ENCODE measurements at places on chromosomes 4 and X.
A peak's percentile ranks its signal among the peaks of the same experiment; 100 is the strongest.

DNA sequence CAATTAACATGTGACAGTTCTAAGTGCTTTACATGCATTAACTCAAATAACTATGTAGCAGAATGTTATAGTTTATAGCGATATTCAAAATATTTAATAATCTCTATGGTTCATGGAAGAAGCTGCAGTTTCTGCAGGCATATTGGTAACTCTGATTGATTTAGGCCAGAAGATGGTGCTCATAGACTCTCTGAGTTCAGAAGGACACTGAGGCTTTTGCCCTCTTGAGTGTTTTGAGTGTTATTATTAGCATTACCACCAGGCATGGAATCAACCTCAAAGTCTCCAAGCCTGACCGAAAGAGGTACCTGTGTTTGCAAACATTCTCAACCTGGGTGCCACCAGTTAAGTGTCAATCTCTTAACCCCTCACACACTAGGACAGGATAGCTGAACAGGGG, 792.3 kb upstream of the PCDH7 start:
- no peak for DNase-seq

DNA sequence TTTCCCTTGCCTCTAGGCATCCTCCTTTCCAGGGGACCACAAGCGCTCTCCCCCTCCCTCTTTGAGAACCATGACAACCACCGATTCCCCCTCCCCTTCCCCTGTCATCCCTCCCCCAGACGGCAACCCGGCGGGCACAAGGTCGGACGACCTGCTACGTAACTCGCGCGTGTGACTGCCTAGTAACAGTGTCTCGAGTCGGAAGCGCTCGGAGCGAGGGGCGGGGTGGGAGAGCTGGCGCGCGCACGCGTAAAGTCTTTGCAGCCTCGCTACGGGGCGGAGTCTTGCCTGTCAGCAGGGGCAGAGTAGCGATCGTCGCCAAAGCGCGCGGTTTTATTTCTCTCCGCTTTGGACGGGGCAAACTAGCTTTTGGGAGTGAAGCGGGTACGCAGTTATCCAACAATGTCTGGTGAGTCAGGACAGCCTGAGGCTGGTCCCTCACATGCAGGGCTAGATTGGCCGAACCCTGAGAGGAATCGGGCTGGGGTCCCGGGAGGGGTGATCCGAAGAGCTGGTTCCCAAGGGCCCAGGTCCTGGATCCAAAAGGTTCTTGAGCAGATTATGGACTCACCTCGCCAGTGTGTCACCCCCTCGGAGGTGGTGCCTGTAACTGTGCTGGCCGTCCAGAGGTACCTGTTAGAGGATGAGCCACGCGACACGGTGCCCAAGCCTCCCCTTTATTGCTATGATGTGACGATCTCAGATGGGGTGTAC, at the start of gene RADX:
Gene RADX (plus strand): TSS at position 300 of the 714 bp plus-strand sequence. CDS start 103 bp downstream, at position 403.
- DNase-seq = peak; percentile 96

DNA sequence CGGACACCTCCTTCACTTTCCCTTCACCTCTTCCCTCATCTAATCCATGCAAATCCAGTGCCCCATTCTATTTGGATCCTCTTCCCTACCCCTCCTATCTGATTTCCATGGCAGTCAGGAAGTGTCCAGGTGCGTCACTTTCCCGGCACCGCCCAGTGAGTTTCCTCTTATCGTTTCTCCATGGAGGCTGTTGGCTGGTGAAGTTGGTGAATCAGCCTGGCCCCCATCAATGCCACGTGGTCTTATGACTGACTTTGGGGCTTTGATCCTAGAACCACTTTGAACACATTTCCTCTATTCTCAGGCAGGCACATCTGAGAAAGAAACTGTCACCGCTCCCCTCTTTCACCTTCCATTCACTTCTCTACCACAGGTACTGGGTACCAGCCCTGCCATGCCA, 137.8 kb downstream of the CEP135 start:
- no peak for DNase-seq

DNA sequence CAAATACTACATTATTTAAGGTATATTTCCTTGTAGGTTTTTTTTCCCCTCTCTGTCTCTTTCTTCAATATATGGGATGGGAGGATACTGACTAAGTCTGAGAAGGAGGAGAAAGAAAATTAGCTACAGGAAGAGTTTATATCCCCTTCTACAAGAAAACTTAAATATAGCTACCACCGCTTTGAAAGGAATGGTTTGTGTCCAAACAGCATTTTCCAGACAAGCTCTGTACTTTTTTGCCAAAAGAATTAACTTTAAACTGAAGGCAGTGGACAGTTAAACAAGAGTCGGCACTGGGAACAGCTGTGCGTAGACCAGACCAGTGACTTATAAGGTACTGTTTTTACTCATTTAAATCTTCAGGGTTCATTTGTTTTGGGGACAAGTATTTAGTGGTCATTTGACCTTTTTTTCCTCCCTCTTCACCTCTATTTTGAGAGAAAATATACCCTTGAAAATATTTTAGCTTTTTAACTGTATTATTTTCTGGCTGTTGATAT, 303.7 kb downstream of the ARHGAP24 start:
- no peak for DNase-seq

GRCh38 chr4:106775636-106776035, 260.5 kb downstream of the DKK2 start:
- no peak for DNase-seq

DNA sequence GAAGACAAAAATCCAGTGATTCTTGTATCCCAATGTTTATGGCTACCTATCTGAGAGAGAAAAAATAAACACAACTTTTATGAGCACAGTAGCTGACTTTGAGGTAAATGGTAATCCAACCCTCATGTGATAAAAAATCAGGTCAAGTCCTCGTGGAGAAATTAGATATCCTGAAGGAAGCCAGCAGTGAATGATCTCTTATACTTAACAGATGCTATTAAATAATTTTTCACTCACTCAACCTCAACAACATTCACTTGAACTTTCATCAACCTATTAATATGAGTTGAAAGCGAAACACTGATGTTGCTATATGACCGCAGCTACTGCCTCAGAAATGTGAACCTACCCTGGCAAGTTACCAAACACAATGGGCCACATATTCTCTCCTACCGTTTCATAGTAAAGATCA, 105.4 kb downstream of the GPC3 start:
- no peak for DNase-seq

GRCh38 chr4:46958742-46959488, 34.5 kb downstream of the GABRA4 start:
- no peak for DNase-seq

GRCh38 chr4:64272432-64272831, 136.8 kb downstream of the TECRL start:
- no peak for DNase-seq

DNA sequence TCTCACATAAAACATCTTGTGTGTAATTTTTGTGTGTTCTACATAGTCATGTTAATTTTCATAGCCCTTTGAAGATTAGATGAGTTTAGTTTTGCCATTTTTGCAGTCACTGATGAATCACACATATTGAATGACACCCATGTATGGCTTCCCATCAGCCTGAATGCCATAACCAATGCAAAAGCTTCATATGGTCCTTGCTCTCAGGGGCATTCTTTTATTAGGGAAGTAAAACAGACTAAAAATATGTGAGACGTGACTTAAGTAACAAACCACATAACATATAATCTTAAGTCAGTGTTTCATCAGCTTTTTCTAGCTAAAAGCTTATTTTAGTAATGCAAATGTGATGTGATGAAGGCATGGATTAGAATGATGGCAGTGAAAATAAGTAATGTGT, 8.2 kb downstream of the SLC25A4 start:
- DNase-seq = no peak

GRCh38 chr4:187077744-187078401, 354.2 kb upstream of the FAT1 start:
- DNase-seq = no peak

- no peak for DNase-seq
These were observed 120.4 kb downstream of the PCDH7 start for GRCh38 chr4:30840571-30840970.

DNA sequence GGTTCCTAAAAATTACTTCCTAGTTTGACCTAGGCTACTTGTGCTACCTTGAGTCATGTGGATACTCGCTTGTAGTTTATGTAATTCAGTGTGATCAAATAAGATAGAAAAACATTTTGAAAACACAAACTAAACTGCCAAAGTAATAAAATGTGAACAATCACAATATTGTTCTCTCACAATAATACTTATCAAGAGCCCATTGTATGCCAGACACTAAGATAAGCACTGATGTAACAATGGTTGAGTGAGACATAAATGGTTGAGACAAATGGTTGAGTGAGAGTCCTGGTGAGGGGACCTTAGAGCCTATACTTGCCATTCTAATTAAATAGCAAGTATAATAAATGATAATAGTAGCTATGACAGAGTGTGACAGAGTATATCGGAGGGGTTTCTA, 41.7 kb downstream of the RFC1 start:
- DNase-seq = no peak

GRCh38 chr4:39568805-39569204, 41.6 kb upstream of the UGDH start:
- DNase-seq = no peak

- DNase-seq = peak; percentile 72
These were observed 103.7 kb upstream of the MAML3 start for GRCh38 chr4:140257461-140258305.

DNA sequence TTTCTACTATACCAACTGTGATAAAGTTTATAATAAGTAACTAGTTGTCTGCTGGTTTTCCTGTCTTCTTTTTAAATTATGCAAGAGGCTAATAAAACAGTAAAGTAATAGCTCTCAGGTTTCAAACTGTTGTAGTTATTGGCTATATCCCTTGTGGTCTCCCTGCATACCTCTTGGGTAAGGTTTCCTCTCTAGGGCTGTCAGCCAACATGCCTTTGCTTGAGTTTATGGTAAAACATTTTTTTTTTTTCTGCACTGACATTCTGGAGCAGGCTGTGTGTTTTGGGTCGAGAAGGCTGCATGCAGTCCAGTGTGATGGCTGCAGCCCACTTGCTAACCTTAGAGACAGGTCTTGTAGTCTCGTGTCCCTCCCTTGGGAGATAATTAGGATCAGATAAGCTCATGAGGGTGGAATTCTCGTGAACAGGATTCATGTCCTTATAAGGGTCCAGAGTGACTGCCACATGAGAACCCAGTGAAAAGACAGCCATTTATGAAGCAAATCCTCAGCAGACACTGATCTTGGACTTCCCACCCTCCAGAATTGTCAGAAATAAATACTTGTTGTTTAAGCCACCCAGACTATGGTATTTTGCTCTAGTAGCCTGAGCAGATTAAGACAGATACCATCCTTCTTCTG, 831.2 kb downstream of the CCSER1 start:
- DNase-seq = peak; percentile 85

GRCh38 chr4:98556451-98556850, 102.0 kb downstream of the TSPAN5 start:
- no peak for DNase-seq

- DNase-seq = no peak
These were observed 208.4 kb upstream of the NPY2R start for GRCh38 chr4:154999950-155000578.

- peak; percentile 96 for DNase-seq
These were observed 85.9 kb downstream of the GATB start for GRCh38 chr4:151674804-151675391.

- no peak for DNase-seq
These were observed 239.1 kb downstream of the ASMT start for GRCh38 chrX:1853916-1854315.

Measured in islet precursor cell (in vitro differentiated cells).